NCI-H524 treated with DMSO at 0.1 percent for 48 hours (cell line): ENCODE measurements at places on chromosomes 4 and X.

DNA sequence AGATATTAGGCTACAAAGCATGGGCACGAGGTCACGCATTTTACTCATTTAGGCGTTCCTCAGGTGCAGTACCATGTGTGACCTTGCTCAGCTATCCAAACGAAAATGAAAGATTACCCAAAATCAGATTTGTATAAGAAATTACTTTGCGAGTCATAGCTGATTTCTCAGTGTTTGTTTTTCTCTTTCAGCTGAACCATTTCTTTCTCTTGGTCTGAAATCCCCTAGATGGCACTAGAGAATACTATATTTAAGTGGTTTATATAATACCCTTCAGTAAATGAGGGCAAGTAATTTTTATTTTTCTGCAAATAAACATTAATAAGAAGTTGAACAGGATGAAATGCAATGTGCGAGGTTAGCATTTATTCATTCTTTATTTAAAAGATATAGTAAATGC lies 496.6 kb downstream of the STIM2 start:
- no peak for DNase-seq

DNA sequence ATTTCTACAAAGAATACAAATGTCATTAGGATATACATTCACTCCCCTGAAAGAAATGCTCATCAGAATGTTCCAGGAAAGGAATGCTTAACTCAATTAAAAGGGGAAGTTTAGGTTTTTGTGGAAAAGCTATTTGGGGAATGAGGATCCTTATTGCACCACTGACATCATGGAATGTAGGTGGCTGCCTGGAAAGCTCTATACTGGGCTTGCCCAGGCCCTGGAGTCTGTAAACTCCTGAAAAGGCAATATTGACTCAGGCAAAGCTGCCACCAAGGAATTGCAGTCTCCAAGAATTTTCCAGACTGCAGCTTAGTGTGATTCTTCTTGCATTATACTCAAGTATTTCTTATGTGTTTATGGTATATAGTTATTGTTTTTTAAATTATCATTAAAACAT lies 15.7 kb downstream of the DAPP1 start:
- no peak for DNase-seq

DNA sequence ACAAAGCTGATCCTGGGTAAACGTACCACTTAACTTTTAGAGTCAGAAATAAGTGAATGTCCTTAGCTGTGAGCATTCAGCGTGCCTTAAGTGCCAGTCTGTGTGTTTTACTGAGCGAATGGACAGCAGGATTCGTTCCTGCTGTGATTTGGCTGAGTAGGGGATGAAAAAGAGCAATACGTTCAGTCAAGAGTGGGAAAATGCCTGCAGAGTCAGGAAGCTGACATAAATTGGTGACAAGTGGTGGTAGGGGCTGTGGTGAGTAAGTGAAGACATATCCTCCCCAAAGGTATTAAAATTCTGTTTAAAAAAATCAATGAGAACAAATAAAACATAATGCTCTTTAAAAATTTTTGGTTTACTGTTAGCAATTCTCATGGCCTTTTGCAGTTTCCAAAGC lies 56.6 kb upstream of the TNIP3 start:
- no peak for DNase-seq

GRCh38 chr4:17654701-17655100 lies 40.3 kb downstream of the MED28 start:
- DNase-seq, result no peak

- DNase-seq, result no peak
Measured at GRCh38 chr4:126916049-126916625, 716.6 kb upstream of the INTU start.

DNA sequence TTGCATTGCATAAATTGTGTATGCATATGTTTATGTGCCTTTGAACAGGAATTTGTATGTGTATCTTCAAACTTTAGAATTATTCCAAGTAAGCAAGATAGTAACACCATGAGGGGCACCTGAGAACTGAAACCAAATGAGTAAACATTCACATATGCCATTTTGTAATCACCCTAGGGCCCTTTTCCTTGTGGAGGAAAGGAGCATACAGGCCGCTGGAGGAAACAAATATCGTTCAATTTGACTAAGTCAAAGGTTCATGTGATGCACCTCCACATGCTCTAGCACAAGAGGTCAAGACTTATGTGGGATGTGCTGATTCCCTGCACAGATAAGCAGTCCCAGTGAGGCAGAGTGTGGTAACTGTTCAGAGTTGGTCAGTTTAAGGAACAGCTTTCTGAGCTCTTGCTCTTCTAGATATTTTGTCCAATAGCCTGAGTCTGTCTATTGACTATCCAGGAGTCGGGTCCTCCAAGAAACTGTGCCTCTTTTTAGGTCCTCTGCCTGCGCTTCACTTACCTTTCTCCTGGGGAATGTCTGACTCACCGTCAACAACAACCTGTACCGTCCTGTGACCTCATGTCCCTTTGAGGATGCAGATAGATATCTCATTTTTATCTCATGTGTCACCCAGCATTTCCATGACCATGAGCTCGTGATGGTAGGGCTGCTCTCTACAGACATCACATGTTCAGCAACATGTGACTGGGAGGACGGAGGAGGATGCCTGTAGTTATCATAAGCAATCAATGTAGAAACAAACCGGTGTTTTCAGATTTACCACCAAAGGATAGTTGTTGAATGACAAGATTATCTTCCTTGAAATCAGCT lies 196.9 kb downstream of the NWD2 start:
- no peak for DNase-seq

GRCh38 chr4:79150820-79151416 lies 174.9 kb downstream of the NAA11 start:
- no peak for DNase-seq

GRCh38 chrX:11678158-11678557 lies 12.4 kb upstream of the ARHGAP6 start:
- no peak for DNase-seq

GRCh38 chr4:61657016-61657415 lies 456.9 kb downstream of the ADGRL3 start:
- DNase-seq, result no peak

DNA sequence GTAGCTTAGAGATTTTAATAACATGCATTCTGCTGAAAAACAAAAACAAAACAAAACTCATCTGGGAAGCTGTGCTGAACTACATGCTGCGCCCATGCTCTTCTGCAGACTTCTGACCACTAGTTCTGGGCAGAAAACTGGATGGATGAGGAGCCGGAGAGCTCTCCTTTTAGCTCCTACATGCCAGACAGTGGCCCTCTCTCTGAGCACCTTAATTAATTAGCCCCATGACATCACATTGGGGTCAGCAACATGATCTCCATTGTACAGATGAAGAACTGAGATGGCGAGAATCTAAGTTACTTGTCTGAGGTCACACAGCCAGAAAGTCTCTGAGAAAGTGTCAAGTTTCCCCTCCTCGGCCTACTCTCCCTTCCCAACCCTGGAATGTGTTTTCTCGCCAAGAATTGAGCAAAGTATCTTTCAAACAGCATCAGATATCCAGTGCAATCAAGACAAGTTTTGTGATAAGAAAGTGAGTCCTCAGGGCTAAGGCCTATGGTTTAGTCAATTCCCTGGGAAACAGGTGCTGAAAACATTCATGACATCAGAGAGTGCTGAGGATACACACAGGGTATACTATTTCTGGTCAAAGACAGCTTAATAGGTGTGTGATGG lies 21.6 kb downstream of the SCD5 start:
- DNase-seq, result no peak

GRCh38 chr4:153483432-153484418 lies 17.6 kb downstream of the TMEM131L start:
- DNase-seq, result no peak

GRCh38 chr4:182141061-182141460 lies 102.1 kb upstream of the TENM3 start:
- DNase-seq, result no peak

GRCh38 chrX:126170720-126171119 lies 4.6 kb upstream of the DCAF12L2 start:
- no peak for DNase-seq
